ENCODE measurements at places on chromosomes 4 and X.

DNA sequence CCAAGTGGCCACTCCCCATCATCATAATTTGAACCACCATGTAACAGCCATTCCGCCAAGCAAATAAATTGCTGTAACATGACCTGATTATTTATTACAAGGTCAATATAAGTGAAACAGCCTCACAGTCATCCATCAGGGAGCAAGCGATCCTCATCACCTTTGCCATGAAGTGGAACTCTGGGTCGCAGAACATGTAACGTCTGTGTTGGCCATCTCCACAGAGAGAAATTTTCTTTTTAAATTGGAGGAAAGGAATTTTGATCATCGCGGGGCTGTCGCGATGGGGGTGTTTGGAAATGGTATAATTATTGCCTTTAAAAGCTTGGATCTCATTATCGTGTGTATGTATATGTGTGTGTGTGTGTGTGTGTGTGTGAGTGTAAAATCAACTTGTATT lies 90.2 kb downstream of the SHOX start:
- no peak for DNase-seq

DNA sequence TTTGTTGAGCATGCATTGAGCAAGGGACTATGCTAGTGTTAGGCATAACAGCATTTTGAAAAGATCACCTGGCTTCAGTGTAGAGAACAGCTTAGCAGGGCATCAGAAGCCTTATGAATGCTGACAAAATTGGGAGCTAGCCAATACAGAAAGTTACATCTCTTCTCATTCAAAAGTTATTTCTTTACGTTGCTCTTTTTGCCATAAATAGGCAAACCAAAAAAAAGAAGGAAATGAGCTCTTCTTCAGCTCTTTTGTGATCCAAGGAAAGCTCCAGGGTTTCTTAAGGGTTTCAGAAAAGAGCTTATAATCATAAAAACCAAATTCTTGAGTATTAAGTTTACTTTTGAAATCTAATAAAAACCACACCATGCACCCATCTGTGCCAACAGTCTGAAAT lies 35.2 kb upstream of the LNX1 start:
- no peak for DNase-seq

DNA sequence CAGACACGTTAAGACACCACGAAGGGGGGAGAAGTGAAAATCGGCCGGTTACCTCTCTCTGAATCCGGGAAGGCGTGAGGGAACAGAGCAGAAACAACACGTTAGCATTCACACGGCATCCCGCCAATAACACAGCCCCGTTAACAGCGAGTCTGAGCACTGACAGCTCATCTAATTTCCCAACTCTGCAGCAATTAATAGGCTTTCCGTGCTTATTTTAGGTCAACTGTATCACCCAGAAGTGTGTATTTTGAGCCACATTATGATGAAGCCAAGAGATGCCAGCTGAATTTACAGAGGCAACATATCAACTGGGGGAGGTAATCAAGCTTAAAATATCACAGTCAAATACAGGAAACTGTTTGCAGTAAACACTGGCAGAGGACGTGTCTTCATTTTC lies 92.6 kb downstream of the NSUN7 start:
- no peak for DNase-seq

- DNase-seq, result peak; percentile 48
Measured at GRCh38 chrX:20681683-20682082, 415.0 kb upstream of the RPS6KA3 start.

GRCh38 chr4:10095296-10095991 lies 21.2 kb downstream of the WDR1 start:
- no peak for DNase-seq

- no peak for DNase-seq
Measured at GRCh38 chr4:113437129-113437528, 324.4 kb downstream of the CAMK2D start.

DNA sequence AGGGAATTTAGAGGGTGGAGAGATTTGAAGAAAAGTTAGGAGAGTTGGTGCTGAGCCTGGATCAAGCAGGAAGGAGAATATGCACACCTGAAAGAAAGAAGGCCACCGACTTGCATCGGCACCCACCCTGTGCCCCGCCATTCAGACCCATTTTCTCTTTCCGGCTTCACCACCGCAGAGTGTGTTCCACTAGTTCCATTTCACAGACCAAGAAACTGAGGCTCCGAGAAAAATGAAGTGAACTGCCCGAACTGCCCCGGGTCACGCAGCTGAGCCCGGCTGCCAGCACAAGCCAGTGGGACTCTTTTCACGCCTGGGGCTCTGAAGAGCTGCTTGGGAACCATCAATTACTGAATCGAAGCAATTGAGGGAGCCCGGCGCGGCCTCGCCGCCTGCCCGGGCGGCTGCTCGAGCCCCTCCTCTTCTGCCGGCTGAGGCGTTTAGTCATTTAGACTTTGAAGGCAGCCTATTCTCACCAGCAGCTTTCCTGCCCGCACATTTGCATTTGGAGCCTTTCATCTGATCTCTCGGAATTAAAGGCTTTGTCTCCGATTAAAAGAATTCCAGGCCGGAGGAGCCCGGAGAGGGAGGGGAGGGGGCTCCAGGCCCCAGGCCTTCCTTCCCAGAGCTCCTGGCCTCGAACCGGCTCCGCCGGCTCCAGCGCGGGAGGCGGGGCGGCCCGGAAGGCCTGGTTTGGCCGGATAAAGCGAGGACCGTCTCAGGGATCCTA lies 140.2 kb upstream of the PJA1 start:
- no peak for DNase-seq

DNA sequence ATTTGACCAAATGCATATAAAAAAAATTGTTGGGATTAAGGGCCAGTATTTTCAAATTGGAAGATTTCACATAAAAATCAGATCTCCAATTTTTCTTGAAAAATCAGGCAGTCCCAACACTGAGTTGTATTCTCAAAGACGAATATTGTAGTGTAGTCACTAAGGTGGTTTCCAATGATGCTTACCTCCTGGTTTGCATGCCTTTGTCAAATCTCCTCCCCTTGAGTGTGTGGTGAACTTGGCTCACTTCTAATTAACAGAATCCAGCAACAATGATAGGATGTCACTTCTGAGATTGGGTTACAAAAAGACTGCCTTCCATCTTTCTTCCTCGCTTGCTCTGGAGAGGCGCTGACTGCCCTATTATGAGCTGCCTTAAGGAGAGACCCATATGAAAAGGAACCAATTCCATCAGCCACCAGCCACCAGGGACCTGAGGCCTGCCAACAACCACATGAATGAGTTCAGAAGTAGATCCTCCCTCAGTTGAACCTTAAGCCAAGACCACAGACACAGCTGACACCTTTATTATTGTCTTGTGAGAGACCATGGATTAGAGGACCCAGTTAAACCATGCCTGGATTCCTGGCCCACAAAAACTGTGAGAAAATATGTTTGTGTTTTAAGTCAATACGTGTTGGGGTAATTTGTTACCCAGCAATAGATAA lies 31.2 kb upstream of the TSPAN5 start:
- no peak for DNase-seq

GRCh38 chr4:78953769-78954666 lies 14.8 kb upstream of the PAQR3 start:
- no peak for DNase-seq

- no peak for DNase-seq
Measured at GRCh38 chr4:111905511-111905910, 239.7 kb upstream of the FAM241A start.

DNA sequence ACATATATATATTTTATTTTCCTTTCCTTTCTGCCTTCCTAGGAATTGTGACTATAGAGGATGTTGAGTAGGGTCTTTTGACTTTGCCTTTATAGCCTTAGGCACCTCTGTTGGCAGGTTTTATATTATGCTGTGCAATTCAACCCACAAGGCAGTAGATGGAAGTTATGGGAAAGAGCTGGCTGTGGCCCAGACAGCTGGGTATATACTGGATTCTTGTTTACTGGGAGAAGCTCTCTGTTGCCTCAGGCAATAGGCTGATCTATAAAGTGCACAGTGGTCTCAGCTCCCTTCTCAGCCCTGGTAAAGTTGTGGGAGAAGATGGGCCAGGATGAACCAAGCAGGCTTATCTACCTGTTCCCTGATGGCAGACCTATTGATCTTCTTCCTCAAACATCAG lies 342.0 kb downstream of the GBA3 start:
- no peak for DNase-seq

GRCh38 chr4:4461850-4462249 lies 74.9 kb downstream of the NSG1 start:
- DNase-seq, result no peak

DNA sequence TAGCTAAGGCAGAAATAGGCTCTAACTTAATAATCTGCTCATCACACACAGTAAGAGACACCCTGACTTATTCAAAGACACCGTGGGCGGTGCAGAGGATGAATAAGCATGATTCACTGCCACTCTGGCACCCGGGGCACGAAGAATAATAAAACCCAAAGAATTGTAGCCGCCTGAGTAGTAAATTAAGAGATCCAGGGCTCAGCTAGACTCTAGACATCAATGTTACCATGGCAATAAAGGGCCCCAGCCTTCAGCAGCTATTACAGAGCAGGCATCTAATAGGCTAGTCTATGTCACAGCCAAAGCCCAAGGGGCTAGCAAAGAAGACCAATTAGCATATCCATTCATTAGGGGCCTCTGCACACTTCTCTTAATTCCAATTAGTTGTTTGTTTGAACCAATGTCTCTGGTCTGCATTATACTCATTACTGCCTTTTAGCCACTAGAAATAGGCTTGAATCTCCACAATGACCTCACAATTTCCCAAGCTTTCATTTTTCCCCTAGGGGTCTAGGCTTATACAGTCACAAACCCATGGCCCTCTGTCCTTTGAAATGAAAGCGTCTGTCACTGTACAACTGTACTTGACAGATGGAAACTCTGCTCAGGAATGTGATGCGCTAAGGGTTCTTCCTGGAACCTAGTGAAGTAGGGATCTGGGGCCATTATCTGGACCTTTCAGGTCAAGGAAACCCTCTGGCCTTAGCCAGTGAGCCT lies 3.0 kb upstream of the ATP1B4 start:
- no peak for DNase-seq

- no peak for DNase-seq
Measured at GRCh38 chr4:138573246-138573645, 331.1 kb upstream of the SLC7A11 start.

- DNase-seq, result no peak
Measured at GRCh38 chr4:176276710-176277109, 7.7 kb upstream of the ASB5 start.

DNA sequence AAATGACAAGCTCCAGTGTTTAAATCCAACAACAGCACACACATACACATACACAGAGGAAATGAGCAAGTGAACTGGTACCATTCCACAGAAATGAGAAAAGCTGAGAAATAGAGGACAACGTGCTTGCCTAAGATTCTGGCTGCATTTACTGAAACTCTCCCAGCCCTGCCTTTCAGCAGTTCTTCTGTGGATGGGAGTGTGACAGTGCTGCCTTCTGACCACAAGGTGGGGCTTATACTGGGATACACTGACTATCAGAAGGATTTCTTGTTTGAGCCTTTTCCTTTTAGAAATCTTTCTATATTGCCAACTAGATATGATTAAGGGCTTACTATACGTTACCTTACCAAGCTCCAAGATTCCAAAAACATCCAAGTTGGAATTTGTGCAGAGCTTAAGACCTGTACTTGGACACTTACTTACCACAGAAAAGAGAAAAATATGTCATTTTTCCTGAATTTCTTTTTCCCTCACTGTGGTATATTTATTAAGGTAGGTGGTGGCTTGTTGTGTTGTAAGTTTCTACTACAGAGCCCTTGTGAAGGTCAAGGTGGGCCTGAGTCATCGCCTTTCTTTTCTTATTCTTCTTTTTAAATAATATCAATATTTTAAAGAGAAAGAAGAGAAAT lies 10.7 kb upstream of the CXCL8 start:
- DNase-seq, result peak; percentile 59

GRCh38 chr4:101014417-101014816 lies 332.9 kb downstream of the PPP3CA start:
- no peak for DNase-seq

DNA sequence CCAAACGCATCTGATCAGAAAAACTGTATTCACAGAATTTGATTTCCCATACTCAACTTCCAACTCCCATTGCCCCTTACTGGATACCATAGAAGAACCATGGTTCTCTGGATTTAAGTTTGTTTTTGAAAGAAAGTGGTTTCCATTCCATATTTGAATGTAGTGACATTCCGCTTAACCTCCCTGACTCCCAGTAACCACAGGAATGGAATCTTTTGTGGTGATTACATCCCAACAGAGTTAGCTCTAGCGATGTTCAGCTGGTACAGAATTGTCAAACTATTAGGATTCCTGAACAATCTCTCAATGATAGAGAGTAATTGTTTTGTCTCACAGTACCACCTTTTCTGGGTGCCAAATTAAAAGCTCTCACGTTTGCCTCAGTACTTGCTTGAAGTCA lies 1.7 kb downstream of the NUDT10 start:
- no peak for DNase-seq

GRCh38 chr4:1736812-1737211 lies 15.5 kb downstream of the TACC3 start:
- no peak for DNase-seq

GRCh38 chr4:76105652-76106051 lies 31.1 kb downstream of the ART3 start:
- DNase-seq, result no peak

- DNase-seq, result no peak
Measured at GRCh38 chrX:6685489-6685888, 150.6 kb upstream of the VCX3A start.

DNA sequence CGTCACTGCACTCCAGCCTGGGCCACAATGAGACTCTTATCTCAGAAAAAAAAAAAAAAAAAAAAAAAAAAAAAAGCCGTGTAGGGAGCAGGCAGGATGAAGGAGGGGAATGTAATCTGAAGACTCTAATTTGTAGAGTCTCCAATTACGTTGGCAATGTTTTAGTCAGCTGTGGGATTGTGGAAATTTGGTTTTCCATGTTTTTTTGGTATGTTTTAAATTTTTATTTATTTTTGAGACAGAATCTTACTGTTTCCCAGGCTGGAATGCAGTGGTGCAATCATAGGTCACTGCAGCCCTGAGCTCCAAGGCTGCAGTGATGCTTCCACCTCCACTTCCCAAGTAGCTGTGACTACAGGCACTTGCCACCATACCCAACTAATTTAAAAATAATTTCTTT lies 56.5 kb downstream of the NSD2 start:
- no peak for DNase-seq

GRCh38 chr4:128660361-128661215 lies 148.9 kb upstream of the JADE1 start:
- DNase-seq, result peak; percentile 8

- no peak for DNase-seq
Measured at GRCh38 chr4:15364183-15364582, 63.6 kb upstream of the C1QTNF7 start.

DNA sequence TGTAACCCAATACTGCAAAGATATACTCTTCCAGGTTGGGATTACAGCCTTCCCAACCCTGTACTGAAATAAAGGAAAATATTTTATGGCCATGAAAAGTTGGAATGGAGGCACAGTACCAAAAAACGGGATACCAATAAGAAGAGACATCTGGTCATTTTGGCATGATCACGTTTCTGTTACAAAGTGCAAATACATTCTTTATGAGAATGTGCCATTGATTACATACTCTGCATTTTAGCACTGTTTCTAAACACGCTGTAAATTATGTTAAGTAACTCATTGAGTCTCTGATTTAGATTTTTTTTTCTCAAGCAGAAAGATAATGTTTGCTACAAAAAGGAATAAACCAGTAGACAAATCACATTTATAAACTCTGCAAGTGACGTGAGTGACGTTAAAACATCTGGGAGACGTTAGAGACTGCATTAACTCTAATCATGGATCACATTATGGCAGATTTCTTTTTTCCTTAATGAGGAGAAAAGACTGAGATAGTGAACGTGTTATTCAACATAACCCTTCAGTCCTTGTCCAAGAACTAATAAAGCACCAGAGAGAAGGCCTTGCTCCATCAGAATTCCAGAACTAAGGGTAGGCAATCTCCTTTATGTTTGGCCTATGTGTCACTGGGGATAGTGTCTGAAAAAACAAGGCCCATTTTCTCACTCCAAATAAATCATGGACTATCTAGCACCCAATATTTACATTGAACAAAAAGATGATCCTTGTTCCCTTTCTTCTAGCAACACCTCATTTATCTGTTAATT lies 31.0 kb downstream of the UNC5C start:
- no peak for DNase-seq

All from NCI-H226 (cell line).